ENCODE measurements at places on chromosomes 3 and 15.

DNA sequence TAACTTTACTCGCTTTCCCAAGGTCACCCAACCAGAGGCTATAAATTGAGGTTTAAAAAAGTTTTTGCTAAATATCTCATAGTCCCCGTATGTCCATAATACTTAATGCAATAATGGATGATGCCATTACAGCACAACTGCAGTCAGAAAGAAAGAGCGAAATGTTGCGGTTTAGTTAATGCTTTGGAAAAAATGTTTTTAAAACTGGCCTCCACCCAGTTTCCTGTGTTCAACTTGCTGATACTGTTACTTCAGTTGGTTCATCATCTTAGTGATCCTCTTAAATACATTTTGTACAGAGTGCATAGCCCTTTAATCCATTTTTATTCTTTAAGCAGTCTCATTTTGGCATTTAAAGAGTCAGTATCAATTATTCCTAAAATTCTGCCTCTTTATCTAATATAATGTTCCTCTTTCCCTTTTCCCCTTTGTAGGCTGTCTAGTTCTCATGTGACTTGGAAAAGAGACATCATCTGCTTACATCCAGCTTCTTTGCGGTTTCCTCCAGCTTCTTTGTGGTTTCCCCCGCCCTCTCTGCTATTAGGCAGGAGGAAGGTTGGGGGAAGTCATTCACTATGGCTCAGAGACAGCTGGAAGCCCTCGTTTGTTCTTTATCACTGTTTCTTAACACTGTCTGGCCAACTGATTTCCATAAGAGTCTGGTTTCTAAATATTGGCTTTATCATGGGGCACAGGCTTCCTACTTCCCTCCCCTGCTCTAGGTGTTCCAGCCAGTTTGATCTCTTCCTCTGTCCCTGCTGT is 154.3 kb downstream of the GOLIM4 start:
- no peak for DNase-seq

GRCh38 chr15:77966540-77967234 is 110.8 kb downstream of the TBC1D2B start:
- peak; percentile 19 for DNase-seq

GRCh38 chr3:196772897-196773296 is 33.2 kb downstream of the PAK2 start:
- no peak for DNase-seq

GRCh38 chr3:139225548-139225947 is 118.3 kb upstream of the MRPS22 start:
- no peak for DNase-seq

DNA sequence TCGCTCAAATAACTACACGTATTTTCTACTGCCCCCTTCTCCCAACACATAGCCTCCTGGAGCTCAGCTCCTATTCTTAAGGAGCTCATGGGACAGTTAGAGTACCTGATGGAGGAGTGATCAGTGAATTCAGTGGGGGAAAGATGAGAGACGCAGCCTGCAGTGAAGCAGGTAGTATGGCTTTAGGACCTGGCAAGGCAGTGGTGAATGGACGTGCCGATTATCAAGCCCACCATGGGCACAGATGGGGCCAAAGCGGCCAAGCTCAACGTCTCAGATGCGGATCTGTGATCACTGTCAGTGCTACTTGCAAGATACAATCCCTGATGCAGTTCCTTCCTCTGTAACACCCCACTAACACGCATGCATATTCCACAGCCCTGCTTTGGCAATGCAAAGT is 45.8 kb upstream of the ATP2B2 start:
- no peak for DNase-seq

DNA sequence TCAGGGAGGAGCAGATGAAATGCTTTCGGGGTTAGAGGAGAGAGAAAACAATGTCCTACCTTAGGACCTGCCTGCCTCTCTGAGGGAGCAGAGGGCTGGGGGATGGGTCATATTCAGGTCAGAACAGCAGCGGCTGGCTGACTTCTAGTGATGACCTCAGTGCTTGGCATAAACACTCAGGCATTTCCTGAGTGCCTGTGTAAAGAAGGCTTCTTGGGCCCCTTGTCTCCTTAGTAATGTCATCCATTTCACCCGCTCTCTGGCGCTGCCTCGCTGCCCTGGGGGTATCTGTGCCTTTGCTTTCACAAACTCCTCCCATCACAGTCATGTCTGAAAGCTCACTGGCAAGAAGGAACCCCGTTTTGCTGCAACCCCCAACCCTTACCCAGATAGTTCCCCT is 82.9 kb upstream of the GSK3B start:
- no peak for DNase-seq

GRCh38 chr3:195182470-195182795 is 88.5 kb downstream of the XXYLT1 start:
- no peak for DNase-seq

Measured in stimulated activated CD4-positive, alpha-beta T cell treated with anti-CD3 and anti-CD28 coated beads, TNF-alpha, amount 100 ng/mL, for 1 hour (primary cell).